Stimulated activated CD4-positive, alpha-beta T cell treated with anti-CD3 and anti-CD28 coated beads, Interleukin-4, amount 100 ng/mL, for 1 hour (primary cell): ENCODE measurements at places on chromosomes 11 and 22.

DNA sequence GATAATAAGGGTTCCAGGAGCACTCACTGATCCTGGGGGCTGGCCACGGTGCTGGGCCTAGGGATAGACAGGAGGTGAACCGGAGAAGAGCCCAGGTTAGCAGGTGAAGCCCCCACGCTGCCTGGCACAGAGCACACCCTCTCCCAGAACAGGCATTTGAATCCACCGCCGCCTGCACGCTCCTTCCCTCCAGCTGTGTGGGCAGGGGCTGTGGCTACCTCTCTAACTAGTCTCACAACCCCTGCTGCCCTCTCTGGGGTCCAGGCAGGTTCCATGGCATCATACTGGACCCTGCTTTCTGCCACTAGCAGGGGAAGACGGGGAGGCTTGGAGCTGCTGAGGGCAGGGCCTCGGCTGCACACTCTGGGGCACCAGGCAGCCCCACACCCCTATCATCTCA lies 358.0 kb downstream of the CTTN start:
- DNase-seq: no peak

GRCh38 chr11:87304412-87304811 lies 266.7 kb downstream of the TMEM135 start:
- DNase-seq: no peak

GRCh38 chr22:38276166-38276565 lies 3.4 kb upstream of the TMEM184B start:
- no peak for DNase-seq

- no peak for DNase-seq
These were observed 21.6 kb upstream of the FXYD6 start for GRCh38 chr11:117898059-117898458.

DNA sequence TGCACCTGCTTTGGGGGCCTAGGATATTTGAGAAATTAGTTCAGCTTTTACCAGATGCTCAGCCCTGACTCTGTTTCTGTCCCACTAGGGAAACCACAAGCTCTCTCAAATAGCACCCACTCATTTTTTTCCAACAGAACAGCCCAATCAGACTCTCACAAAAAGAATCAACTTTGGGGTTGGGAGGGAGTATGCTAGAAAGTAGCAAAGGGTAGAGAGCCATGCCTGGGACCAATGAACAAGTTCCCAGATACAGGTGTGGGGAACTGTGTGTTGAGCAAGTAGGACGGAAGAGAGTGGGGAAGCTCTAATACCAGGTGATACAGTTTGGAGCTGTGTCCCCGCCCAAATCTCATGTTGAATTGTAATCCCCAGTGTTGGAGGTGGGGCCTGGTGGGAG lies 41.1 kb downstream of the TRIM66 start:
- no peak for DNase-seq

DNA sequence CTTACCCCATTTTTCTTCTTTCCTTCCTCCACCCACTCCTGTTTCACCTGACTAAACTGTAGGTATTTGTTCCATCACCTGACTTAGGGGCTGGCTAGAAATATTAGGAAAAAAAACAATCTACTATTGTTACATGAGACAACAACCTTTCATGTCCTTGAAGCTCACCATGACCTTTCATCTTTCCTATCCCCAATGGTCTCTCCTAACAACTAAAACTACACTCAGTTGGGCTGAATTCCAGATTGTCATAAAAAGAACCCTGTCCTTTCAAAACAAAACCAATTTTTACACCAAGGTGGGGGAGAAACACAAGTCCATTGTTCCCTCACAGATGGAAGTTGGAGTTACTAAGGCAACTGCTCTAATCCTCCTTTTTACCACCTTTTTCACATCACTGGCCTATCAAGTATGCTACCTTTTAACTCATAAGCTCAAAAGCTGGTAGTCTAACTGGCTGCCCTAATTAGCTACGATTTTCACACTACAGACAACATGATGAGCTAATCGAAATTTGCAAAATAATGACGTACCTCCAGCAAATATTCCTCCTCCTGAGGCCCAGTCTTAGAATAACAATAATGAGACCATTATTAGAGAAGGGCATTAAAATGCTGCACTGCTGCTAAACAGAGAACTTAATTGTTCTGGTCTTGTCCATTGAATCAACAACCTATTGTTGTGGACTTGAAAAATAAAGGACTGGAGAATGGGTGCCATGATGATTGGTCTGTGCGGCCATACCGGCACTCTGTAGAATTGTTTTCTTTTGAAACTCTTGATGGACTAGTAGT lies 46.5 kb upstream of the SOX6 start:
- DNase-seq: no peak

DNA sequence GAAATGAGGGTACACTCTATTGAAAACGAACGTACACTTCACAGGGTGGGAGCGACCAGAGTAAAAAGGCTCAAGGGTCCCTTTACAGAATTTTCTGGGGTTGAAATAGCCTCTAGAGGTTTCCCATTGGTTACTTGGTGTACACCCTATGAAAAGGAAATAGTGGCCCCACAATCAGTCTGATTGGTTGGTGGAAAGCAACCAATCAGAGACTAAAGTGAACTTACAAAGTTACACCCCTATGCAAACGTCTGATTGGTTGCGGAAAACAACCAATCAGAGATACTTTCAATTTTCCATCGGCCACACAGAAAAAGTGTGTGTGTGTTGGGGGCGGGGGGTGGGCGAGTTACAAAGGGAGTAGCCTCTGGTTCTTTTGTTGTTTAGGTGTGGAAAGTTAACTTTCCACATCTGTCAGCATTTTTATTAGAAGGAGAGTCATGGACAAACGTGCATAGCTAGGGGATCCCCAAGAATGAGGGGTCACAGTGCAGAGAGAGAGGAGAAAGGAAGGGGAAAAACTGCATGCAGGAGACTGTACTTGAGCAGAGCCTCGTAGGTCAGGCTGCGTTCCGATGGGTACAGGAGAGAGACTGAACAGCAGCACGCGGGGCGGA lies 1152.1 kb downstream of the TBC1D22A start:
- DNase-seq: no peak

- no peak for DNase-seq
These were observed 425.8 kb upstream of the B3GAT1 start for GRCh38 chr11:134837887-134838232.

DNA sequence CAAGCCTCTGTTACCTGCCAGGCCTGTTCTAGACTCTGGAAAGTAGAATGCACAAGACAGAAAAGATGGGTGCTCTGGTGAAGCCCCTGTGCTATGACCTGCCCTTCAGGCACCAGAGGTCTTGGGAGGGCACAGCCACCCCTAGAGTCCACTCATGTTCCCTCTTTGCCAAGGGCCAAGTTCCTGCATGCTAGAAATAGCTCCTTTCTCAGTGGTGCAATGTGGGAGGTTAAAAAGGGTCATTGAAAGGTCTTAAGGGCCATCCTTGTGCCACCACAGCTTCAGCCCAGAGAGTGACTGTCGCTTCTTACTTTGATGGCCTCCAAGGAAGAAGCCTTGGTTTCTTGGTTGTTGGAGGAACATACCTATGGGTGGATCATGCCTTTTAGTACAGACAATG lies 84.6 kb upstream of the PARVA start:
- no peak for DNase-seq

GRCh38 chr11:21653951-21654421 lies 538.9 kb upstream of the ANO5 start:
- DNase-seq: no peak

DNA sequence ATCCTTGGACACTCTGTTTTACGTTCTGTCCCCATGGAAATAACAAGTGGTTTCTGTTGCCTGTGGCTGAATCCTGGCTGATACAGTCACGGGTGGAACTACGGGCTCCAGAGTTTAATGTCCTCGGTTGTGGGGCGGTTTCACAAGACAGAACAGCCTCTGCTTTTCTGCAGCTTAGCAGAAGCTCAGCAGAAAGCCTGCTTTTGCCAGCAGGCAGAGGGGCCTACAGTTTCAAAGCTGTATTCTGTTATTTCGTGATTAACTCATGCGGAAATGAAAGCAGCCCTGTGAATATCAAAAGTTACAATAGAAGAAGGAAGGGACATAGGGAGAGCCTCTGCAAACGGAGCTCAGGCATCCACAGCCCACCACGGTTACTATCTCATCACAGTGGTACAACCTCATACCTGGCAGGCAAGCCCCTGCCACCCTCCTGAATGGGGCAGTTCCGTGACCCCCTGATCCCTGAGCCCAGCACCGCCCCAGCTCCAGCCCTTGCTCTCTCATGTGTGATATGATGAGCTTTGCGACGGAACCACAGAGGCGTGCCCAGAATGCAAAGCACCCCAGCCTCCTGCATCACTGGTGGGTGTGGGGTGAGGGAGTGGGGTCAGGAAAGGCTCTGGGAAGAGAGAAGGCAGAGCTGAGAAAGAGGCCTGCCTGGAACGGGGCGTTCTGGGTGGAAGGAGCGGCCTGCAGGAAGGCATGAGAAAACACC lies 360.6 kb downstream of the BRD1 start:
- no peak for DNase-seq

GRCh38 chr11:34242037-34242625 lies 115.7 kb downstream of the ABTB2 start:
- DNase-seq: no peak

GRCh38 chr11:121282886-121283502 lies 9.6 kb upstream of the SC5D start:
- no peak for DNase-seq

- DNase-seq: no peak
These were observed 61.9 kb downstream of the TSPAN18 start for GRCh38 chr11:44788536-44789261.

- DNase-seq: no peak
These were observed 143.5 kb upstream of the B3GAT1 start for GRCh38 chr11:134555510-134555909.

- no peak for DNase-seq
These were observed 38.3 kb upstream of the PTPRJ start for GRCh38 chr11:47941907-47942558.

DNA sequence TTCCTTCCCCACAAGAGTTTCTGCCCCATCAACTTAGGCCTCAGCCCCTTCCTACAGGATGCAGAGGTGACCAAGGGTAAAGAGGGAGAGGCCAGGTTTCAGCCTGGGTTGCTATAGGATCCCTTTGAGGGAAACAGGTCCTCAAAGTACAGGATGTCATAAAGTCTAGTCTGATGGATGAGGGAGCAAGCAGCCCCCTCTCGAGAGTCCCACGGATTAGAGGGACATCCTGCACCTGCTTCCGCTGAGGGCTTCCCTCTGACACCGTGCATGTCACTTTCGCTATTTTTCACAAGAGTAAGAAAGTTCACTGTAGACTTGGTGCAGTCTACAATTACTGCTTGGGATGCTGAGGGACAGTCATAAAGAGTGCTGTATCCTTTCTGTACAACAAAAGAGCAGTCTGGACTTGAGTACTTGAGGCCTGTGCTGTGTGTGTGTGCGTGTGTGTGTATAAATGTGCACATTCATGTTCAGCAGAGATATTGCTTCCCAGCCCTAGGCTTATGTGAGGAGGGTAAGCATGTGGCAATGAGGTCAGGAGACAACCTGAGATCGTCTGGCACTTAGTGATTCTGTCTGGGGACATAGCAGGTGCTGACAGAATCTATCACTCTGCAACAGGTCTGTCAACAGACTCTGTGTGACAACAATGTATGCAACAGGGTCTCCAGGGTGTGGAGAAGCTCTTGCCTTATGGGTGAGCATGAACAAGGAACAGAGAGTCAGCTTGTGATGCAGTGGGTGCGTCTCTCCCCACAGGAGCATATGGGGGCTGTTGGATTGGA lies 18.0 kb upstream of the CHST1 start:
- no peak for DNase-seq

GRCh38 chr11:36095716-36096115 lies 151.9 kb downstream of the LDLRAD3 start:
- no peak for DNase-seq

DNA sequence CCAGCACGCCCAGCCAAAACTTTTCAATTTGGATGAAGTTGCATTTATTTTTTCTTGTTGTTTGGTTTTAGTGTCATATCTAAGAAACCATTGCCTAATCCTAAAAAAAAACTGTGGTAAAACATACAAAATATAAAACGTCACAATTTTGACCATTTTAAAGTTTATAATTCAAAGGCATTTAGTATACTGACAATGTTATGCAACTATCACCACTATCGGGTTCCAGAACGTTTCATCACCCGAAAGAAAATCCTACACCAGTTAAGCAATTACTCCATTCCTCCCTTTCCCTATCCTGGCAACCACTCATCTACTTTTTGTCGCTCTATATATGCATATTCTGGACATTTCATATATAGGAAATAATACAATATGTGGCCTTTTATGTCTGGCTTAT lies 30.5 kb upstream of the PHOX2A start:
- DNase-seq: no peak

GRCh38 chr11:119093942-119094815 lies 7.5 kb downstream of the DPAGT1 start:
- peak; percentile 58 for DNase-seq

DNA sequence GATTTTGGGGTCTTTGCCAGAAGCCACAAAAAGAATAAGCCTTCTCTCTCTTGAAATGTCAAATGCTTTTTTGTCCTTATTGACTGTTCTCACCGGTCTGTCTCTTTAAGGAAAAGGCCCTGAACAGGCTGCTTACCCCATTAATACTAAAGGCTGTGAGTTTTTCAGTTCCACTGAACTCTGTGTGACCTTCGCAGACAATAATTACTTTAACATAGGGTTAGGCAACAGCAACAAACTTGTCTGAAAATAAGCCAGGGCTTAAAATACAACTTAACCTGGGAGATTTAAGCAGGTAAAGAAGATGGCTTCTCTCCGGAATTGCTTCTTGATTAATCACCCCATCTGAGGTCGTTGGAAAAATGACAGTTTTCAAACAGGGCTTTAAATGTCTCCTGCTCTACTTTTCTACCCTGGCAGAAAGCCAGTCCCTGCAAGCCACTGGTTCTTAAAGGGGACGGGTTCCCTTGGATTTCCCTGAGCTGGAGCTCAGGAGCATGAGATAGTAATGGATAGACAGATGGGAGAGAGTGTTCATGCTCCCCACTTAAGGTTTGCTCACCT lies 69.4 kb downstream of the ARL14EP start:
- DNase-seq: no peak

DNA sequence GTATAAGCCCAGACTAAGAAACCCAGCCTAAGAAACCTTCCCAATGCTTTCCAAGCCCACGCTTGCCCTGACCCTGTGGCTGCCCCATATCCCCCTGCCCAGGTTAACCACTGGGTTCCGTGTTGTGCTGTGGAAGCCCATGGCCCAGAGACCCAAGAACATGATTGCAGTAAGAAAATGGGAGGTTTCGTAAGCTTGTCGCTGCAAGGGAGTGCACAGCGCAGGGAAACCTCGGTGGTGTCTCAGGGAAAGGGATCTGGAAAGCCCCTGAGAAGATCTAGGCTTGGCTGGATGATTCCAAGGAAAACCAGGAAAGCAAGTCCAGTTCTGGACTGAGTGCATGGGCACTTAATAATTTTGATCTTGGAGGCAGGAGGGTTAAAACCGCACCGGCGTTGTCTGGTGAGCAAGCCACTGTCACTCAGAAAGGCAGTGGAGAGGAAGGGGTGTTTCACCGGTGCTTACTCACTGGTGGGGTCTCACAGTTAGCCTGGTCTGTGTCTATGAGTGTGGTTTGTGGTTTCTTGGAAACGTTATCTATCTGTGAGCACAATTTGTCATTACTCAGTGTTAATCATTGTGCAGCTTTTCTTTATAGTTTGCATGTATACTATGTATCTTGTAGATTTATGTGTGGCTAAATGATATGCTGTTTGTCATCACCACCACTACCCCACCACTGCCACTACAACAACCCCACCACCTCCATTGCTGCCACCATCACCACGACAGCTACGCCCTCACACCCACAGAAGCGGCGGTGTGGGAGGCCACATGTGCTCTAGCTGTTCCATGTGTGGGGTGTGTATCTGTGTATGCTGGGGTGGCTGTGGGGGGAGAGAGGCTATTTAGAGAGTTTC lies 53.3 kb upstream of the PRDM11 start:
- DNase-seq: no peak
